A375 (cell line): ENCODE measurements at places on chromosomes 7 and 10. TPM values are rescaled to one million over a fixed set of nuclear protein-coding genes. Genes with fewer than 3 reads are reported as not detected.

LIPF gene
- total RNA-seq: not detected in 2 replicates

MCU gene
- 19.2 and 21.4 TPM in 2 replicates for total RNA-seq

AMPH gene
- total RNA-seq: 0.42 and 1.1 TPM in 2 replicates

GPR85 gene
- 0.74 and 0.83 TPM in 2 replicates for total RNA-seq

CRTAC1 gene
- total RNA-seq: not detected in 2 replicates

TET1 gene
- 1.3 and 2.0 TPM in 2 replicates for total RNA-seq

GPR37 gene
- 2.7 and 3.3 TPM in 2 replicates for total RNA-seq

AKR1D1 gene
- total RNA-seq: not detected in 2 replicates

ASZ1 gene
- total RNA-seq: not detected in 2 replicates

PRKAG2 gene
- 7.5 and 9.5 TPM in 2 replicates for total RNA-seq

CYP3A7 gene
- not detected in 2 replicates for total RNA-seq

SPDYE9 gene
- not detected in 2 replicates for total RNA-seq

TAF3 gene
- total RNA-seq: 2.2 and 2.7 TPM in 2 replicates
